ENCODE measurements at places on chromosomes 7 and 10. TPM values are rescaled to one million over a fixed set of nuclear protein-coding genes. Genes with fewer than 3 reads are reported as not detected.

Gene ARHGAP22
- 72.1 TPM for total RNA-seq

Gene FAM25G
- not detected for total RNA-seq

Gene CASP7
- total RNA-seq: 54.1 TPM

Gene ANXA8
- not detected for total RNA-seq

Gene SNX10
- 0.19 TPM for total RNA-seq

Gene RBP4
- not detected for total RNA-seq

Gene CARD11
- total RNA-seq: 46.0 TPM

Gene PLA2G12B
- total RNA-seq: not detected

Gene RNF133
- 0.72 TPM for total RNA-seq

Data from endothelial cell of coronary artery (primary cell).